Activated CD4-positive, CD25-positive, alpha-beta regulatory T cell (primary cell): ENCODE measurements at places on chromosomes 5 and 9.

- DNase-seq: no peak
These were observed 273.5 kb upstream of the PTGER4 start for GRCh38 chr5:40405996-40406740.

DNA sequence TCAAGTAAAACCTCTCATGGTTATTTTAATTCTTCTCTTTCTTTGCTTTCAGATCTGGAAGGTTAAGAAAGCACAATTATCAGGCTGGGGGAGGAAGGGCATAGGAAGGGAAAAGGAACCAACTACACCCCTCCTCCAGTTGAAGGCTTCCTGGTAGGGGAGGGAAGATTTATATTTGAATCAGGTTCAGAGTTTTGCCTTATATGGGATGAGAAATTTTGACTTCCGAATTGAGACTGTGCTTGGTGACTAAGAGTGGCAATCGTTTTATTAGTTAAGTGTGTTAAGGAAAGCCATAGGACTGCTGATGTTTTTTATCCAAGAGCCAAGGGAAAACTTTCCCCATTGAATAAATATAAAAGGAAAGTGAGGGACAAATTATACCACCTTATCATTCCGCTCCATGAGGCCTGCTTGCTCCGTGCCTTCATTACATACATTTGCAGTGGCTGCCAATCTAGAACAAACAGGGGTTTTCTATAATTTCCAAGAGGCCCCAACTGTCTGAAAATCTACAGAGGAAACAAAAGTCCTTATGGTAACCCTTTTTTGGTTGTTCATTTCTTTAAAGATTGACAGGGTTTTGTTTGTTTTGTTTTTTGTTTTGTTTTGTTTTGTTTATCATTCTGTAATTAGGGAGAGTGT is 115.7 kb upstream of the EPB41L4A start:
- DNase-seq: no peak

DNA sequence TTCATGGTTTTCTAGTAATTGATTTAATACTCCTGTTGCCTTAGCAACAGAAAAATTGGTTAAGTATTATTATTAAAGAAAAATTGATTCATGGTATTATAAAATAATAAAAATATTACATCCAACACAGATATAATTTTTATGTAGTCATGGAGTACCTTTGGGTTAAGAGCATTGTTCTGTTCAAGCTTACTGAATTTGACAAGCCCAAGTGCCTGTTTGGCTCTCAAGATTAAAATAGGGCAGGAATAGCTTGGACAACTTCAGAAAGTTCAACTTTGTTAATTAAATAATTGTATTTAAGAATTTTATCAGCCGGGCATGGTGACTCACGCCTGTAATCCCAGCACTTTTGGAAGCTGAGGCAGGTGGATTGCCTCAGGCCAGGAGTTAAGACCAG is 82.0 kb downstream of the NIPBL start:
- no peak for DNase-seq

DNA sequence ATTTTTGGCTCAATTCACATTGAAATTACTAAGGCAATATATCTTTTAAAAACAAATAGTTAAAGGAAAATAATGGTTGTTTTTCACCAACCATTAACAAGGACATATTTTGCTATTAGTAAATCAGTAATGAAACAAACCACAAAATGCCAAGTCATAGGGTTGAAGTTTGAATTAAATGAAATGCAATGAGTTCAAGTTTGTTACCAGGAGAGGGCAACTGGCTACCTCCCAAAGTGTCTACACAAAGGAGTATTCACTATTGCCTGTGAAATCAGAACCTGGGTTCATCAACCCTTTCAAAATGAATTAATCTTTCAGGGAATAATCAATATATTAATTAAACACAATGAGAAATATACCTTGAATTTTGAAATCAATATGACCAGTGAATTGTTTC is 138.4 kb upstream of the DMRTA1 start:
- DNase-seq: no peak

DNA sequence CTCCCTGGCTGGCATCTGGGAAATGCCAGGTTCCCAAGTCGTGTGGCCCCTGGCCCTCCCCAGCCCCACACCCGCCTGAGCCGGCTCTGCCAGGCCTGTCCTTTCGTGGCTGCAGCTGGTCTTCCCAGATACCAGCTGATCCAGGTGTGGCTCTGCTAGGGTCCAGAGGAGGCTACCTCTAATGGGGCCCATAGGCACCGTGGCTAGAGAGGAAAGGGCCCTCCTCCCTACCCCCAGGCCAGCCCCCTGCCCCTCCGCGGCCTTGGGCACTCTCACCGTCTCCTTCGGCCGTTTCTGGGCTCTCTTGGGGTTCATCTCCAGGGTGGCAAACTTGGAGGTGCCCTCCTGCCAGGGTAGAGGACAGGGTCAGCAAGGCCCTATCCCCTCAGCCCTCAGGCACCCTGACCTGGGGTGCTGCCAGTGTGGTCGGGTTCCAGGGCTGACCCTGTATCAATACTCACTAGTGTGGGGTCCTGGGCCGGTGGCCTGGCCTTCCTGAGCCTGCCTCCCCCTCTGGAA is 17.0 kb downstream of the RALGDS start:
- no peak for DNase-seq

DNA sequence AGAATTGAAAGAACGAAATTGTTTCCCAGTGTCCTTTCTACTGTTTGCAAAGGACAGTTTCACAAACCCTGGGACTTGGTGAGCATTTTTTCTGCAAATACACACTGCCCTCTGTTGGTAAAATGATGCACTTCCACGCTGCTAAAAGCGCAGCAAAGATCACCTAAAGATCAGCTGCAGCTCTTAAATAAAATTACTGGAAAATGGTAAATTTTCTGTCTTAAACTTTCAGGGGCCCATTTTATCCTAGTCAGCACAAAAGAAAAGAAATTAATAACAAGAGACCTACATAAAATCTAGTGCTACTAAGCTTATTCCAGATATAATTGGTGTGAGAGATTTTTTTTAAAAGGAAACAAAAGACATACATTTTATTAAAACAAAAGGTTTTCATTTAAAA is 566.0 kb downstream of the CAAP1 start:
- DNase-seq: no peak

GRCh38 chr5:37111426-37112382 is 137.5 kb downstream of the CPLANE1 start:
- DNase-seq: no peak

- DNase-seq: no peak
These were observed 273.2 kb downstream of the SH3GL2 start for GRCh38 chr9:17852108-17852507.

DNA sequence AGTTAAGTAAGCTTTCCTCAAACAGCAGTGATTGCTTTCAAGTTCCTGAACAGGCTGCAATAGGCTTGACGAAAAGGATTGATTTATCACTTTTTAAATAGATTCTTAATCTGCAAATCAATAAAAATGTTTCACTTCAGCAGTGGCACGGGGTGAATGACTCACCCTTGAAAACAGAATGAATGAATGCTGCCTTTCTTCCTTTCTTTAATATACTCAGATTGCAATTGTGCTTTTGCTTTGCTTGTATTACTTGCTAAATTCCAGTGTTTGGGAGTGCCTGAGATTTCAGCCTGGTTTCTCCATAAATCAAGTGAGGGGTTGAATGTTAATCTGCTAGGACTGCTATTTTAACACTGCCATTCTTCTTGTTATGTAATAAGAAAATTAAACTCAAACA is 1293.8 kb downstream of the PTPRD start:
- DNase-seq: no peak

DNA sequence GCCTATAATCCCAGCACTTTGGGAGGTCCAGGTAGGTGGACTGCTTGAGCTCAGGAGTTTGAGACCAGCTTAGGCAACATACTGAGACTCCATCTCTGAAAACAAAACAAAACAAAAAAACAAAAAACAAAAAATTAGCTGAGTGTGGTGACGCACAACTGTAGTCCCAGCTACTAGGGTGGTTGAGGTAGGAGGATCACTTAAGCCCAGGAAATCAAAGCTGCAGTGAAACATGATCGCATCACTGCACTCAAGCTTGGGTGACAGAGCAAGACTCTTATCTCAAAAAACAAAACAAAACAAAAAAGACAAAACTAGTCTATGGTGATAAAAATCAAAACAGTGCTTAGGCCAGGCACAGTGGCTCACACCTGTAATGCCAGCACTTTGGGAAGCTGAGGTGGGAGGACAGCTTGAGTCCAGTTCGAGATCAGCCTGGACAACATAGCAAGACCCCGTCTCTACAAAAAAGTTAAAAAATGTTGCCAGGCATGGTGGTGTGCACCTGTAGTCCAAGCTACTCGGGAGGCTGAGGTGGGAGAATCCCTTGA is 28.8 kb downstream of the FBXO10 start:
- DNase-seq: no peak

- no peak for DNase-seq
These were observed 18.0 kb downstream of the HRH2 start for GRCh38 chr5:175675873-175676272.

DNA sequence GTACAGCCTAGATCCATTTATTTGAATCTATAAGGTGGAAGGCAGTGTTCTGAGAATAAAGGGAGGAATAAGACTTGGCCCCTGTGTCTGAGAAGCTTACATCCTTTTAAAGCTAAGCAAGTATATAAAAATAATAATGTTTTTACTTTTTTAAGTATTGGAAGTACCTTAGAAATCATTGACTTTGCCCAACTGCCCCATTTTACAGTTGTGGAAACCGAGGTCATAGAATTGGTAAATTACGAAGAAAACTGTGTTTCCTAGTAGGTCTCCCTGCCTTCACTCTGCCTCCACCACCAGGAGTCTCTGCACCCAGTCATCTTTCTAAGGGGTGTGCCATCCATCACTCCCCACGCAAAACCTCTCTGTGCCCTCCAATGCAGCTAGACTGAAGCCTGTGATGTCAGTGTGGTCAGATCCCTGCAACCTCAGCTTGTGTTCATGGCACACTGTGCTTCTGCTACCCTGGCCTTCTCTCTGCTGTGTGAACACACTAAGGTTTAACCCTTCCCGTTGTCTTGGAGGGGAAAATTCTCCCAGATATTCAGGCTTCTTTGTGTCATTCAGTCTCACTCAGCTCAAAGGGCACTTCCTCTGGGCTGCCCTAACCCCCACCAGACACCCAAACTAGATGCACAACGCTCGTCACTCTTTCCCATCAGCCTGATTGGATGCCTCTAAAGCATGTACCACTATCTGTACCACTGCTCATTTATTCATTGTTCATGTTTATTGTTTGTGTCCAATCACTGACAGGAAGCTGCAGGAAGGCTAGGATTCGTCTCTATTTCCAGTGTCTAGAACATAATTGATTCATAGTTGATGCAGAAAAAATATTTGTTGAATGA is 18.2 kb downstream of the ADRB2 start:
- DNase-seq: no peak

DNA sequence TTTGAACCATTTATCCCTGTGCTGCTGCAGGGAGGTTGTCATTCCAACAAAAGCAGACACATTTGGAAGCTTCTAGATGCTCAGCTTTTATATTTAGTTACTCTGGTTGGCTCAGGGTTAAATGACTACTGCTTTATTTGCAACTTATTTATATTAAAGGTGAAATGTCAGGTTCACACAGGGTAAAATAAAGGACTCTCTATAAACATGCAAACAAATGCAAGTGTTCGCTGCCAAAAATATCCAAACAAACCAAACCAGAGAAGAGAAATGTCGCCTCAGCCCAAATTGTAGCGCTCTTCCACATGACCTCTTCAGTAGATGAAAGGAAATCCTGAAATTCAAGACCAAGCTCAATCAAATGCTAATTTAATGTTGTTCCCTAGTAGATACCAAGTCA is 57.0 kb upstream of the LIFR start:
- DNase-seq: no peak
